IPS DF 6.9 (cell line): ENCODE measurements at places on chromosomes 2 and 18.

GRCh38 chr18:13525381-13526029, 200.9 kb downstream of the FAM210A start:
- H3K27ac ChIP-seq = no peak overlapping the region
- H3K4me1 ChIP-seq = no peaks in the 10 kb centered on the region
- H3K27me3 ChIP-seq = no peaks in the 10 kb centered on the region
- H3K36me3 ChIP-seq = no peaks in the 10 kb centered on the region

DNA sequence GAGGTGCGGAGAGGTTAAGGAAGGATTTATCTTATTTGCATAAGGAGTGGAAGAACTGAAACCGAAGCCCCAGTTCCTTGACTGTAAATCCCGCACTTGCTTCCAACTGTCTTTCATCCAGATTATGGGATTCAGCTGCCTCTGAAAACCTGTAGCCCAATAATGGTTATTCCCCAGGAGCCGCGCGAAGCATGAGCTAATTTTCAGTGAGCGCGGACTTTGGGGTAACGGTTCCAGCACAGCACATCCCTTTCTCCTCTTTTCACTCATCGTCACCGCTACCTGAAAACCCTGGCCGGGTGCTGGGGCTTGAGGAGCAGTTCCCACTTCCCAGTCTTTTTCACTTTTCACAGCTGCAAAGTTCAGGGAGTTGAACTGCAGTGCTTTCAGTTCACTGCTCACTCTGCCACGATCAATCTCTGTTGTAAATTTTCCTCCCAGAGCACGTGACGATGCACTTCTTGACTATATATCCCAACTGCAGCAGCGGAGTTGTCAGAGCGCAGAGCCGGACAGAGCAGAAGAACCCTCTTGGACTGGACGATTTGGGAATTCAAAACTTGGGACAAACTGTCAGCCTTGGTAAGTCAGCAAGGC, at the start of gene KCNE4:
KCNE4 (plus strand) TSS at position 498 of the 597 bp plus-strand sequence. CDS start 641 bp downstream, outside the sequence.
- H3K27ac ChIP-seq = no peak within 1 kb of the TSS
- no peaks in the 10 kb centered on the region for H3K27me3 ChIP-seq
- H3K36me3 ChIP-seq = no peaks in the 10 kb centered on the region
- no peaks in the 10 kb centered on the region; the same call in 1 of the 2 replicates for H3K4me1 ChIP-seq
- no peak within 1 kb of the TSS for H3K4me3 ChIP-seq
- no peak for DNase-seq

GRCh38 chr18:12021596-12021995, 40.3 kb downstream of the IMPA2 start:
- H3K27ac ChIP-seq = no peak overlapping the region
- H3K27me3 ChIP-seq = no peaks in the 10 kb centered on the region
- no peak for DNase-seq
- H3K4me3 ChIP-seq = no peak overlapping the region

GRCh38 chr18:13231151-13231550, 12.6 kb downstream of the LDLRAD4 start:
- no peaks in the 10 kb centered on the region for H3K36me3 ChIP-seq
- peaks cover 1% of the 10 kb centered on the region; the same call in 1 of the 2 replicates for H3K4me1 ChIP-seq
- H3K27me3 ChIP-seq = no peaks in the 10 kb centered on the region
- no peak overlapping the region for H3K27ac ChIP-seq

- H3K4me1 ChIP-seq = peaks cover 5% of the 10 kb centered on the region
- H3K4me3 ChIP-seq = no peak overlapping the region
- no peaks in the 10 kb centered on the region for H3K36me3 ChIP-seq
- no peak overlapping the region for H3K27ac ChIP-seq
Observed at GRCh38 chr2:17892770-17893534, 14.5 kb downstream of the KCNS3 start.

GRCh38 chr18:74945774-74946545, 263.0 kb downstream of the PTGR3 start:
- H3K27ac ChIP-seq = no peak overlapping the region
- no peak overlapping the region for H3K4me3 ChIP-seq
- no peak for DNase-seq
- H3K4me1 ChIP-seq = peaks cover 6% of the 10 kb centered on the region
- no peaks in the 10 kb centered on the region for H3K27me3 ChIP-seq

DNA sequence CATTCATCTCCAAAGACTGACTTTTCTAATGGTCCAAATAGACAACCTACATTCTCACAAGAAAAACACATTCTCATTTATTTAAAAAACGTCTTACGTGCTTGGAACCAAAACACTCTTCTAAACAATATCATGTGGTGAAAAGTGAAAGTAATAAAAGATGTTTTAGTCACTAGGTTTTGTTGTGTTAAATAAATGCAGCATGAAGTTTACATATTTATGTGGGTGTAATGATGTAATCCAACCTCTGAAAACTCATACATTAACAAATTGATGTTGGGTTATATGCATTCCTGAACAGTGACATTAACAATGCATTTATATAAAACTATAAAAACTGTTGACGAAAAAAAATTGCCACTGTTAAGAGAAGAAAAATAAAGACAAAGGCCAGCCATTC, 55.1 kb upstream of the ACVR2A start:
- no peak for DNase-seq
- H3K27ac ChIP-seq = no peak overlapping the region
- H3K36me3 ChIP-seq = no peaks in the 10 kb centered on the region

DNA sequence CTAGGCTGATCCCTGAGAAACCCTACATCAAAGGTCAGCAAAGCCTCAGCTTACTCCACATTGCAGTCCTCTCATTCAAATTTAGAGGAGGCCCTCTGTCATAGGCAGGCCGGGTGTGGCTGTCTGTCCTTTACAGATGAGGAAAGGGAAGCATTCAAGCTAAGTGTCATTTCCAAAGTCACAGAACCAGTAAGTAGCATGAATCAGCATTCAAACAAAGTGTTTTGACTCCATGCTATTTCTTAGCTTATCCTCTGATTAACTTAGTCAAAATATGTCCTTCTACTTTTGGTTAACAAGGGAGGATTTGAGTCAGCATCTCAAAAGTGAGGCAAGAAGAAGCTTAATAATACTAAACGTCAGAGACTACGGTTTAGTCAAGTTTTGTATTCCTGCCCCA, 409.0 kb upstream of the POU3F3 start:
- no peak overlapping the region for H3K4me3 ChIP-seq
- H3K27me3 ChIP-seq = no peaks in the 10 kb centered on the region

- no peak overlapping the region for H3K4me3 ChIP-seq
- no peaks in the 10 kb centered on the region for H3K4me1 ChIP-seq
- H3K27me3 ChIP-seq = no peaks in the 10 kb centered on the region
- H3K36me3 ChIP-seq = no peaks in the 10 kb centered on the region
- H3K27ac ChIP-seq = no peak overlapping the region
Observed at GRCh38 chr18:5653802-5654201, 110.0 kb upstream of the EPB41L3 start.

DNA sequence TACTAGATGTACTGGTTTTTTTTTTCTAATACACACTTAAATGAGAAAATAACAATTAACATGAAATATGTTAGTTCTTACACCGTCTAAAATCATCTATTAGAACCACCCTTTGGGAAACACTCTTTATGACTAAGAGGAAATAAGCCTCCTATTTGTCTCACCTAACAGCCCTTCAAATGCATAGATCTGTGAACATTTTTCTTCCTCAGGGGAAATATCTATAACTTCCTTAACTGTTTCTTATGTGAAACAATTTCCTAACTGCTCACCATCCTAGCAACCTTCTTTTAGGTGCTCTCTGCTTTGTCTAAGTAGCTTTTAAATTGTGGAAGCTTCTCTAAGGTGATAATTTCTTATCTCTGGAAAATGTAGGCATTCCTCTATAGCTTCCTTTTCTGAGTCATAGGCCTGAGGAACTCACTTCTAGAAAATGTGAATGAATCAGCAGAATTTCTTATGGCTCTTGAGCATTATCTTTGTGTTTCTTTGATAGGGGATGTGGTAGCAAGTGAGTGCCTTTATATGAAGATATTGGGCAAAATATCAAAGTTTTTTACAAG, 56.1 kb downstream of the CNTNAP5 start:
- no peaks in the 10 kb centered on the region for H3K36me3 ChIP-seq
- no peak for DNase-seq
- H3K4me3 ChIP-seq = no peak overlapping the region
- no peaks in the 10 kb centered on the region for H3K27me3 ChIP-seq
